ENCODE measurements at places on chromosomes 6 and 20.
A peak's percentile ranks its signal among the peaks of the same experiment; 100 is the strongest.

GRCh38 chr20:53077373-53078205 is 105.4 kb downstream of the TSHZ2 start:
- DNase-seq: no peak

GRCh38 chr20:32979201-32979998 is 24.8 kb downstream of the SUN5 start:
- no peak for DNase-seq

DNA sequence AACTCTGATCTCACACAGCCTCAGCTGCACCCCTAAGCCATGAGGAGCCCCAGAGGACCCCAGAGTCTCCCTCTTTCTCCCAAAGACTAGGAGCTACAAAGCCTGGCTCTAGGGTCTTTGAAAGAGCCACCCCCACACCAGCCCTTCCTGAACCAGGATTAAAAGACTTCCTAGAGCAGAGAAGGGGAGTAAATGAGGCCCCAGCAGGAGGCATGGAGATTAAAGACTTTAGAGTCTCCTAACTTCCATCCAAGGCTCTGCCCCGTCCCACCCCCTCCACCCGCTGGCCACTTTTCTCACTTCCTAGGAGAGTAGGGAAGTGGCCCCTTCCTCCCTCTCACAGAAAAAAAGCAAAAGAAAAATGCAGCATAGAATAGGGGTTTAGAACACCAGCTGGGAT is 1.7 kb downstream of the PREX1 start:
- no peak for DNase-seq

DNA sequence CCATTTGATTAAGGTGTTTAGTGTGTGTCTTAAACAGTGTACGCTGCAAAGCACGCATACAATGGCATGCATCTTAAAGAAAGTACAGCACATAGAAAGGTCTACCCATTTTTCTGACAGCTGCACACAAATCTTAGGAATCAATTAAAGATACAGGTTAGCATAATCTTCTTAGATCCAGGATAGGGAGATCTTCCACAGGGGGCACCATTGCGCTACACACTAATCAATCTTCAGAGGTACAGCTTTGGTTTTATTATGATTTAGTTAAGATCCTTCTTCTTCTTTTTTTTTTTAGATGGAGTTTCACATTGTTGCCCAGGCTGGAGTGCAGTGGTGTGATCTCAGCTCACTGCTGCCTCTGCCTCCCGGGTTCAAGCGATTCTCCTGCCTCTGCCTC is 63.7 kb upstream of the BEND3 start:
- DNase-seq: no peak

GRCh38 chr6:33112148-33112547 is 36.4 kb downstream of the HLA-DPB1 start:
- no peak for DNase-seq

GRCh38 chr6:148186916-148187315 is 155.7 kb upstream of the SASH1 start:
- no peak for DNase-seq

GRCh38 chr6:40953486-40953885 is 85.5 kb downstream of the UNC5CL start:
- no peak for DNase-seq

GRCh38 chr6:26045065-26045927 is 41.9 kb upstream of the HFE start:
- DNase-seq: peak; percentile 98

DNA sequence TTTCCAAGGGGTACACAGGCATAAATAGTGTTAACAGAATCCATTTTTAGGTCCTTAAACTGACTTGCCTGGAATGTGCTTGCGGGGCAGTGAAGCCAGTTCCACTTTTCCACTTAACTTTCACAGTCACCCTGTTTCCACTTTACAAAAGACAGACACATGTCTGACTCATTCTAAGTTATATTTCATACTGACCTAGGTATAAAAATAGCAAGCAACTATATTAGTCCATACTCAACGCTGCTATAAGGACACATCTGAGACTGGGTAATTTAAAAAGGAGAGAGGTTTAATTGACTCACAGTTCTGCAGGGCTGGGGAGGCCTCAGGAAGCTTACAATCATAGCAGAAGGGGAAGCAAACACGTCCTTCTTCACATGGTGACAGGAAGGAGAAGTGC is 88.2 kb downstream of the MTFR2 start:
- DNase-seq: no peak

- no peak for DNase-seq
These were observed 317.9 kb upstream of the MARCKS start for GRCh38 chr6:113539202-113539601.

DNA sequence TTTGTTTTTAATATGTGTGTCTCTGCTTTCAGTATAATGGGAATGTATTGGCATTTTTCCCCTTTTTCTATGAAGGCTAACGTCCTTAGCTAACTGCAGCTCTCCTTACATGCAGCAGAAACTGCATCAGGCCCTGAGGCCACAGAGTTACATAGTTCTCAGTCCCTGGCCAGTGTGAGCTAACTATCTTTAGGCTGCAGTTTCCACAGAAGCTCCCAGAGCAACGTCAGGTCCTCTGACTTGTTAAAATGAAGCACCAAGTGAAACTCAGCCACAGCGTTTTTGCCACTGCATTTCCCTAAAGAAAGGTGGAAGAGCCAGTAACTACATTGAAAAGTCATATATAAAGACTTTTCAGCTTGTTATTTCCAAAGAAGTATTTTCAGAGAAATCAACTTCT is 244.7 kb downstream of the CBLN4 start:
- DNase-seq: no peak

DNA sequence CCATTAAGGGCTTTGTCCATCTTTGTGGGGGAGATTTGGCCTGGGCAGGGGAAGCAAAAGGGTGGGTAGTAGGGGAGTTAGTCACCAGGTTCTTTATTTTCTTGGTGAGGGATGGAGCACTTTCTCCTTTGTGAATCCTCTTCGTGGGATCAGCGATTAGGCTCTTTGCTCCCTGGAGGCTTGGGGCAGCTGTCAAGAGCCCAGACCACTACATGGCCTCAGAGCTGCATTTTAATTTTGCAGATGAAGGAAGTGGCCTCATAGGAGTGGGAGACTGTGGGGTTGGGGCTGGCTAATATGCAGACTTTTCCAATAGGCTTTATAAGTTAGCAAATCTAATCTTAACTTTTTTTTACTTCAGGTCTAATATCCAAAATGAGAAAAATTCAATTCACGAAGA is 168.1 kb upstream of the DEFB112 start:
- DNase-seq: no peak

GRCh38 chr20:4045741-4046140 is 30.4 kb upstream of the RNF24 start:
- no peak for DNase-seq

DNA sequence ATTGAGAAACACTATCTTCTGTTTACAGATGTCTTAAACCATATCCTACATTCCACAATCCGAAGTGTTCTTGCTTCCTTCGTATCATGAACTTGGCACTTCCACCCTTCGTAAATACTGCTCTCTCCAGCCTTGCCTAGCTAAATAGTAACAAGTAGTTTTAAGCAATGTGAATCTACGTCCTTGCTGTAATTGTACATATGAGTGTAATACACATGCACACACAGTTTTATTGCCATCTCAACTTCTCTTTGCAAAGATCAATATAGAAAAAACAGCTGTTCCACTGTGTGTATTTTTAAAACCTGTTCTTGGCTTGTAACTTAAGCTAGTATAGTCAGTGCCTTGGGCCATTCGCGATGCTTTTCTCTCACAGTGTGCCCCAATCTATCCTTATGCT is 1524.7 kb downstream of the GRIK2 start:
- no peak for DNase-seq

GRCh38 chr20:46400828-46401477 is 5.5 kb downstream of the ELMO2 start:
- DNase-seq: no peak

DNA sequence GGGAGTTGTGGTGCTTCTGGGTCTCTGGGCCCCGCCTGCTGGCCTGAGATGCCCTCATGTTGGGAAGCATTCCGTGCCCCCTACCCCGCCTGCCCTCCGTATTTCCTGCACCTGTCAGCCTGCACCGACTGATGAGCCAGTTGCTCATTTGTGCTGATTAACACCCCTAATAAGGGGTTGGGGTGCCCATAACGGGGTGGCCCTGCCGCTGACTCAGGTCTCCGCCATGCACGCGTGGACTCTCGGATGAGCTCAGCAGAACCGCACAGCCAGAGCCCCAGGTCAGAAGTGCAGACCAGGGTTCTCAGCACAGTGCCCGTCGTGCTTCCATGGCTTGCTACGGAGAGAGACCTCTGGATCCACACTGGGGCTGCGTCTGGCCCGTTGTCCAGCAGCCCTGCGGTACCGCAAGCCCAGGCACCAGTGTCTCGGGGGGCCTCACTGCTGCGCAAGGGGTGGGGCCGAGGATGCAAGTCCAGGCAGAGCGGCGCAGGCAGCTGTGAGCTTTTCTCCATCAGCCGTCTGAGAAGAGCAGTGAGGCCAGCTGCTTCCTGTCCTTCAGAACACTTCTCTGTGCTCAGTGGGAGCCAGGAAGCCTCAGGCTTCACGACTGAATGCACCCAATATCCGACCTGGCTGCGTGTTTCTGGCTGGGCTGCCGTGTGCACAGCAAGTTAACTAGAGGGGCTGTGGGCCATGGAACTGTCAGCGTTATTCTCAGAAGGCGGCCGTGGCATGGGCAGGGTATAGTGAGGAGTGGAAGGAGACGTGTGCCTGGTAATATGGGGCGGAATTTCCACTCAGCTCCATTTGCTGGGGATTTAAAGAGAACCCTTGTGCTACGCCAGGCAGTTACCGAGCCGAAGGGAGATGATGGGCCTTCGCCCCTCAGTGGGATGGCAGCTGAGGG is 18.6 kb downstream of the MTG2 start:
- DNase-seq: no peak

DNA sequence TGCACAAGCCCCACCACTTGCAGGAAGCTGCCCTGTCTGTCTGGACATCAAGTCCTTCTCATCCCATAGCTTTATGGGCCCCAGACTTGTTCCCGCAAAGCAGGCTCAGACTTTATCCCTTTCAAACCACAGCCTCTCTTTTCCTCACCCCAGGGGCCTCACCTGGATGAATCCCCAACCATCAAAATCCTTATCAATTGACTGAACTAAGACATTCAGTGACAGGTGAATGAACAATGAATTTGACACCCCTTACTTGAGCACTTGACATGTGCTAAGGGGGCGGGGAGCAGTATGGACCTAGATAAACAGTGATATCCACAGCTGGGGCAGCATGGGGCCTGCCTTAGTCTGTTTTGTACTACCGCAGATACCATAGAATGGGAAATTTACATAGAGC is 5.0 kb downstream of the RAB44 start:
- no peak for DNase-seq

- DNase-seq: no peak
These were observed 469.1 kb upstream of the RUNX2 start for GRCh38 chr6:44858998-44859397.

DNA sequence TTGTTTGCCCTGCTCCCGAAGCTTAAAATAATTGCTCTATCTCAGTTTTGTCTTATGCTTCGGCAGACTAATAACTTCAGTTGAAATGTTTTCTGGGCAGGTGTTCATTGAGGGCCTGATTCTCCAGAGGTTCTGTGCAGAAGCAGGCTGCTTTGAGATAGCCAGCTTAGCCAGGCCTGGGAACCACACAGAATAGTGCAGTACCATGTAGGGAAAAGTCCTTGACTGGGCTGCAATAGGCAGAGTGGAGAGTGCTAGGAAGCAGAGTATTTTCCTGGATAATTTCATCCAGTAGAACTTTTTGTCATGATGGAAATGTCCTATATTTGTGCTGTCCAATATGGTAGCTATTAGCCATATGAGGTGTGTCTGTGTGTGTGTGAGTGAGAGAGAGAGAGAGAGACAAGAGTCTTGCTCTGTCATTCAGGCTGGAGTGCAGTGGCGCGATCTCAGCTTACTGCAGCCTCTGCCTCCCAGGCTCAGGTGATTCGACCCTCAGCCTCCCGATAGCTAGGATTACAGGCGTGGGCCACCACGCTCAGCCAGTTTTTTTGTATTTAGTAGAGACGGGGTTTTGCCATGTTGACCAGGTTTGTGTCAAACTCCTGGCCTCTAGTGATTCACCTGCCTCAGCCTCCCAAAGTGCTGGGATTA is 15.9 kb downstream of the TOP1 start:
- no peak for DNase-seq

Measured in Panc1 (cell line).